CD4-positive, alpha-beta T cell treated with Interleukin-4 for 1 hour (primary cell): ENCODE measurements at places on chromosomes 16 and 17.

DNA sequence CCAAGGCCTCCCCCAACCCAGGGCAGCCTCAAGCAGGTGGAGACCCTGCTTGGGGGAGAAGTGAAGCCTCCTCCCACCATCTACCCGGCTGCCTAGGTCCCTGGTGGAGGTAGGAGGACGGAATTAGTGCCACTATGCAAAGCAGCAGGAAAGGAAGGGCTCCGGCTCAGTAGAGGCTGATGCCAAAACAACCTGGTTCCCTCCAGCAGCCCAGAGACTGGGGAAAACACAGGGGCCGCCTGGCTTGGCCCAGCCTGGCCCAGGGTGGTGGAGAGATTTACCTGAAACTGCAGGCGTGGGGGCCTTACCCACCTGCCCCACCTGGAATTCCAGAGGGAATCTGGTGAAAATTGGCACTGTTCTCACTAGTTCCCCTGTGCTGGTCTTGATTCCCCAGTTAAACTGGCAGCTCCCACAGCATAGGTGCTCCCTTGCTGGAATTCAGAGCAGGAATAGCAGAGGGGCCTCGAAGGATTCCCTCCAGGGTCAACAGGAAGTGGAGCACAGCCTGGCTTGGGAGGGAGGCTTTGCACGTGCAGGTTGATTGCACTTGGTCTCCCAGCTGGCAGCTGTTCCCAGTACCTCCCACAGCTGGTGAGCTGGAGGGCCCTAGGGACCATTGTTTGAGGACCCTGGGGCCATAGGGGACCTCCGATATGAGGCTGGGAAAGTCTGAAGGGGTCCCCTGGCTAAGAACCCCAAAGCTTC, 4.5 kb downstream of the CD79B start:
- no peak for DNase-seq

GRCh38 chr16:57637965-57638364, 9.5 kb downstream of the ADGRG1 start:
- no peak for DNase-seq

DNA sequence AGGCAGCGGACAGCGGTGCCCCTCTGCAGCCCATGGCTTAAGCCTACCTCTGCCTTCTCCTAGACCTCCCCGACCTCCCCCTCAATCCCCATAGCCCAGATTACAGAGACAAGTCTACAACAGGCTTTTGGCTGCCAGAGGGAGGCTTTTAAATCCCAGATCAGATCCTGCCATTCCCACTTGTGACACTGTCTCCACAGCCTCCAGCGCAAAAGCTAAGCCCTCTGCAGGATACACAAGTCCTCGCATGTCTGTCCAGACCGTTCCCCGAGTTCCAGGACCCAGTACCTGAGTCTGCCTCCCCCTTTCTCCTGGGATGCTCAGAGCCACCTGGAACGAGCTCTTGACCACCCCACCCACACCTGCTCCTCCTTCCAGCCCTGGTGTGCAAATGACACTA, 31.2 kb downstream of the VAC14 start:
- DNase-seq: no peak

- no peak for DNase-seq
Measured at GRCh38 chr17:45923511-45924268, 29.3 kb downstream of the MAPT start.

GRCh38 chr17:50353600-50354195, 7.8 kb downstream of the XYLT2 start:
- no peak for DNase-seq

DNA sequence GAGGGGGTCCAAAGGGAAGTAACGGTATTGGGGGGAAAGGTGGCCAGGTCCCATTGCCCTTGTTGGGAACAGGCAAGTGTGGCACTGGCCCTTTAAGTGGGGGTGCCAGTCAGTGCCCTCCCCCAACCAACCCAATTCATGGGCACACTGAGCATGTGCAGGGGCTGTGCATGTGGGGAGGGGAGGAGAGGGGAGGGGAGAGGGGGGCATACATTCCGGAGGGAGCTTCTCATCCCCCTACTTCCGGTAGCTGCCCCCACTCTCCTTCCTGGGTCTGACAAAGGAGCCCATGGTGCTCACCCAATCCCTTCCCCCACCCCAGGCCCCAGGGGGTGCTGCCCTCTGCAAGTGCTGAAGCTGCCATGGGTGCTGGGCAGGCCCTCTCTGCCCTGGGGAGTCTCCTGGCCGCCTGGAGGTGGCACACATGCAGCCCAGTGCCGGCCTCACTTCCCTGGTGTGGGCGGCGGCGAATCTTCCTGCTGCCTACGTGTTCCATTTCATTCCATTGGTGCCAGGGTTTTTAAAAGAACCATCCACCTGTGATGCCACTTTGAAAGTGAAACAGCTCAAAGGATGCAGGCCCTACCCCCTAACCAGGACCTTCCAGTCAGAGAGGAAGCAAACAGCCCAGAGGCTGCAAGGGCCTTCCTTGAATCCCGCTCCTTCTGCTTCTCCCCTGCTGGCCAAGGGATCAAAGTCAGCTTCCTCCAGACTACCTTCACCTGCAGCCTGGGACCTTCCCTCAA, 11.0 kb downstream of the HEXIM2 start:
- DNase-seq: peak; percentile 60

DNA sequence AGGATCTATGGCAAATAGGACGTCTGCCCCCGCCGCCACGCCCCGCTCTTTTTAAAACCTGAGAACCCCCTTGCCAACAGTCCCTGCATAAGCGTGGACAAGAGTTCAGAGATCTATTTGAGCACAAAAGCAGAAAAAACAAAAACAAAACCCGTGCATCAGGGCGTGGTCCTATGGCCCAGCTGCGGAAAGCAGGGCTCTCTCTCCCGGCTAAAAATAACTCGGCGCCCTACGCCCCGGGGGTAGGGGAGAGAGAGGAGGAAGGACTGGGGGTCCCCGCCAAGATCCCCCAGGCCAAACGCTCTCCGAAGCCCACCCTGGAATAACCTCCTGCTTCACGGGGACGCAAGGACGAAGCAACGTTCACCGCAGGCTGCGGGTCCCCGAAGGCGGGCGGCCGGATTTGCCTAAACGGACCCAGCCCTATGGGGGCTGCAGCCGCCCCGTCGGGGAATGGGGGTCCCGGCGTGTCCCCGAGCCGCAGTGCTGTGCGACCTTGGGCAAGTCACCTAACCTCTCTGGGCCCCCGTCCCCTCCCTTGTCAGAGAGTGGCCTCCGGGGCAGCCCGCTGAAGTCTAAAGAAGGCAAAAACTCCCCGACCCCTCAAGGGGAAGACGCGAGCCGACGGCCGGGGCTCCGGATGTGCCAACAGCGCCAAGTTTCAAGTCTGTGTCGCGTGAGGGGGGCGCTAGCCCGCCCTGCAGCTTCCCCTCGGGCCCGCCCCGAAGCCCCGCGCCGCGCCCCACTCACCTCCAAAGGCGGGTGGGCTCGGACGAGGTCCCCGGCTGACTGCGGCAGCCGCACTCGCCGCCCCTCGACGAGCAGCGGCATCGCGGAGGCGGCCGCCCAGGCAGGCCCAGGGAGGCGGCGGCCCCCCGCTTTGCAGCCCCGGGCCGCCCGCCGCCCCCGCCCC, 477 bp downstream of the NTAN1 start:
- peak; percentile 74 for DNase-seq

DNA sequence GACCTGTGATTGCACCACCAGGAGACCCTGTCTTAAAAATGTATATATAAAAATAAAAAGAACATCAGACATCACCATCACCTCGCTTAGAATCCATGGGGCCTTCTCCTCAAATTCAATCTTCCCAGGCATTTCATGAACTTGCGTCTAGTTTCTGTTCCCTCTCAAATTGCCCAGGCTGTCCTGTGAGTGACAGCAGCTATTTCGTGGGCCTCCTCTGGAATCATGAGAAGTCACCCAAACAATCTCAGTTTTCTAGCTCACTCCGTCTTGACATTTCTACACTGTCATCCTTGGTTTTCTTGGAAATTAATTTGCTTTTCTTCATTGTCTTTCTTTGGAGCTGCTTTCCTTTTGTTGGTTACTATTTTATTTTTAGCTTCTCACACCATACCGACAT, 7.3 kb downstream of the SLC52A1 start:
- DNase-seq: no peak

DNA sequence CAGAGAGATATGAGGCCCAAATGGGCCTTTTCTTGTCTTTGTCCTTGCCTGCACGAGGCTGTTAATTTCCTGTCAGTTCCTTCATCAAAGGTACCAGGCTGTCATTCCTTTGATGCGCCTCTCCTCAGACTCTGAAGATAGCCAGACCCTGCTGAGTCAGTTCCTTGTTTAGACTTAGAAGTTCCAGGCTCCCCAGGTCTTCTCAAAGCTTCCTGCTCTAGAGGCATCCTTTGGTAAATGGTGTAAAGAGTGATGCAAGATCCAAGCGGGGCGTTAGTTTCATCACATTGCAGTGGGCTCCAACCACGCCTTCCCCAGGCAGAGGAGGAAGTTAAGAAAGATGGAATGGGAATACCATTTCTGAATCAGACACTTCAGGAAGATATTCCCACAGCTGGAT, 4.0 kb upstream of the CDH11 start:
- DNase-seq: no peak
